ENCODE measurements at places on chromosomes 1 and 21.

DNA sequence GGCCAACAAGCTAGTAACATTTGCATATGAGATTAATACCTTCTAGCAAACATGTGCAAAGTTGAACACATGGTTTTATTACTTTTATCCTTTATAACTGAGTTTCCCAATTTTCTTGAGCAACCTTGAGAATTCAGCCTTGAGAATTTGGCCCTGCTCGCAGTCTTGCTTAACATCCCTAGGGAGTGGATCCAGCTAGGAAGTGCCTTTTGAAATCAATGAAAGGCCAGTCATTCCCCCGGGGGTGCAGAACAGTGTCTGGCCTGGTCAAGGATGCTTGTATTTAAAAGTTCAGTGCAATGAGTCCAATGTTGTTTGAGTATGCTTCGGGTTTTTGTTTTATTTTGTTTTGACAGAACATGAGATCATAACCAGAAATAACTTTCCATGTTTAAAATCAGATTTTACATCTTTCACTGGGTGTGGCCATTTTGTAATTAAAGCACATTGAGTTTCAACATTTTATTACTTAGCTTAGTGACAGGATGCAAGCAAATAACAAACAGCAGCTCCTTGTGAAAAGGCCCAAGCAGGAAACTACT, 16.7 kb downstream of the PALMD start:
- no peak for DNase-seq

GRCh38 chr1:241311056-241311746, 45.8 kb downstream of the RGS7 start:
- DNase-seq = no peak

- no peak for DNase-seq
Measured at GRCh38 chr1:240107058-240107684, 15.5 kb downstream of the FMN2 start.

DNA sequence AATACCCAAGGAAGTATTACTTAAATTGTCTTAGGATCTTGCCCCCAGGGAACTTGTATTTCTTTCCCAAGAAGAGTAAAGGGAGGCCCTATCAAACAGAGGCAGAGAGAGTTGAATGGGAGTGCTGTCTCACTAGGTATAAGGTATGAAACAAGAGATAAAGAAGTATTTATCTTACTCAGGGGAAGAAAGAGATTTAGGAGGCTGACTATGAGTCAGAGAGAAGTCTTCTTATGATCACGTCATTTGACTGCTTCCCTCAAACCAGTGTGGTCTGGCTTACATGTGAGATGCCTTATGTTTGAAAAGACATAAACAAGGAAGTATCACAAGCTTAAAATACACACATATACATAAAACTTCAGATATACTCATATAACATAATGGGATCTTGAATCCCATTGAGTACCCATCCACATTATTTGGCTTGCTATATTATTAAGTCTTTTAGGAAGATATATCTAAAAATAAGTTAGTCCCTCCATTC, 29.6 kb downstream of the DUSP10 start:
- no peak for DNase-seq

DNA sequence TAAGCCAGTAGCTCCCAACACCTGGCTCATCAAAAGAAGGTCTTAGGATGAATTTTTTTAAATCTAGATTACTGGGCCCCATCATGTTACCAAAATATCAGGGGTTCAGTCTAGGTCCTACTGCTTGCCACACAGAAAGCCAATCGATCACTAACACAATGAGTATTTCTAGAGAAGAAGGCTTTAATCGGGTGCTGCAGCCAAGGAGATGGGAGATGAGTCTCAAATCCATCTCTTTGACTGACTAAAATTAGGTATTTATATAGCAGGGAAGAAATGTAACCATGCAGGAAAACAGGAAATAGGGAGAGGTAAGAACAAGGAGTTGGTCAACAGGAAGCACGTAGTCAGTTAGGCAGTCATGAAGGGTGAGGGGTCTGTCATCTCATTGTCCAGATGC, 288.2 kb downstream of the CEP170 start:
- no peak for DNase-seq

DNA sequence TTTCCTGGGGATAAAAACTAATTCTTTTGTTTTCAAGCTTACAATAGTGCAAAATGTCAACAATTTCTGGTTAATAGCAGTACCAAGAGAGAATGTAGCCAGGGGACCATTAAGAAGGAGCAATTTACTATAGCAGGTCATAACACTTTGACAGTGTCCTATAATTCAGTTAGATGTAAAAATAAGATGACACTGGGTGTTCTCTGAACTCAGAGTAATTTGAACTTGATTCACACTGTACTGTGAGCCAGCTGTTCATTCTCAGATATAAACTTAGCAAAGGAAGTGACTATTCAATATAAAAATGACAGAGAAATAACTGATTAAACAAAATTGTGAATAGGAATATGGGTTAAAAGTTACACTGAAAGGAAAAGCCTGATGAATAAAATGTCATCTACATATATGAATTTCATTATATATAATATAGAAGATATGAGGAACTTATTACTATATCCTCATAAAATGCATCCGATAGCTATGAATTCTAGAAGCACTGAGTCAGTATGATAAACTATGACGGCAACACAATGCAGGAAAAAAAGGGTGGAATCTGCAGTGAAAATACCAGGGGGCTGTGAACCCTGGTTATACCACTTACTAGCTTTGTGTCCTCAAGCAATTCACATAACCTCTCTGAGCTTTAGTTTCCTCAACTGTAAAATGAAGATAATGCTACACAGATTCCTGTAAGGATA, 135.9 kb downstream of the ACBD6 start:
- no peak for DNase-seq

GRCh38 chr1:115654125-115654524, 12.4 kb downstream of the VANGL1 start:
- DNase-seq = no peak

GRCh38 chr1:117591252-117591651, 14.6 kb upstream of the TENT5C start:
- no peak for DNase-seq

DNA sequence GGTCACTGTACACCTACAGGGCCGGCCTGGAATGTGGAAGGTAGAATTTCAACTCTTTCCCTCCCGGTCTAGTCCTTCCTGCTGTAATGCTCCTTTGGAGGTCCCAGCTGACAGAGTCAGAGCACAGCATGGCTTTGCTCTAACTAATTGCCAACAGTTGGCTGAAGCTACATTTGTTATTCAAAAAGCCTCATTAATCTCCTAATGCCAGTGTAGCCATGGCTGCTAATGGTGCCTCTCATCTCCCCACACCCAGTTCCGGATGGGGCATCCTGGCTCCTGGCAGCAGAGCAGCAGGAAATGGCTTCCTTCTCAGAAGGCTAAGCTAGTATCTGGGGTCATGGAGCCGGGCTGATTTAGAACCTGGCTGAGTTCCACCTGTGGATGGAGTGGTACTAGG, 18.7 kb upstream of the CAMK1G start:
- DNase-seq = no peak

GRCh38 chr1:247287460-247287859, 31.6 kb downstream of the VN1R5 start:
- no peak for DNase-seq

DNA sequence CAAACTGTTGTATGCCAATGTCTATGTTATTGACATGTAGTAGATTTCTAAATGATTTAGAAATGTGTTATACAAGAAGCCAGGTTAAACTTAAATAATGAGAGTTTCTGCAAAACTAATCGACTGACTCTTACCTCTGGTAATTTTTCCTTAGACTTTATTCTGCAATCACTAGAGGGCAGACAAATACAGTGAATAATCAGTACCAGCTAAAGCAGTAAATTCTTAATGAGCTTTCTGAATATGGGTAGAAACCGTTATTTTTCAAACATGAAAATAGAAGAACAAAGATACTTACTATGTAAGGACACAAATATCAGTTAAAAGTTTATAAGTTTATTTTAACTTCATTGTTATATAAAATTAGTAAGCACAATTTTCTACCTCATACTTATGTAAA, 97.9 kb upstream of the RGS1 start:
- DNase-seq = no peak

DNA sequence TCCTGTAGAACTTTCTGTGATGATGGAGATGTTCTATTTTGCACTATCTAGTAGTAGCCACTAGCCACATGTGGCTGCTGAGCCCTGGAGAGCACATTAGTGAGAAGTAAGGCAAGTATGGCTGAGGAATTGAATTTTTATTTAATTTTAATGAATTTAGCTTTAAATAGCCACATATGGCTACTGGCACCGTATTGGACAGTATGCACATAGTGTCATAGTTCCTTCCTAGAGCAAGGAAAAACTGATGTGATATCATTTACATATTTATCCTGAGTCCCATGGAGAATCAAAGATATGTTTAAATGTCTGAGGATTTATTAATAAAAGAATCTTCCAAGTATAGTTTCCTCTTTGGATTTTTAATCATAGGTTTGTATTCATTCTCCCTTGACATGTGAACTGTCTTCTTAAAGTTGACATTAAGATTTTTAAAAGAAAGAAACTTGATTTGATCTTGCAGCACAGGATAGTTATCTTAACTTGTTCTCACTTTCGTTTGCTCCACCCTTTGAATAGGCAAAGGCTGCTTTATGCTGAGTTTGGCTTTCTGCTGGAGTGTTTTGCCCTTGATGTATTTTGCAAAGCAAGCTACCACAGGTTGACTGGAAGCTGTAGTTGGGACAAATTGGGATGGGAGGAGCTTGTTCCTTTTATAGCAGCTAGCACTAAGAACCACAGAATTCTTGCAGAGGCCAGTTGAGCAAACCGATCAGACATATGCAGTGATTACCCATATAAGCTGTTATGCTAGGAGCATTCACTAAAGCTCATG, 129.7 kb downstream of the VPS13D start:
- no peak for DNase-seq

DNA sequence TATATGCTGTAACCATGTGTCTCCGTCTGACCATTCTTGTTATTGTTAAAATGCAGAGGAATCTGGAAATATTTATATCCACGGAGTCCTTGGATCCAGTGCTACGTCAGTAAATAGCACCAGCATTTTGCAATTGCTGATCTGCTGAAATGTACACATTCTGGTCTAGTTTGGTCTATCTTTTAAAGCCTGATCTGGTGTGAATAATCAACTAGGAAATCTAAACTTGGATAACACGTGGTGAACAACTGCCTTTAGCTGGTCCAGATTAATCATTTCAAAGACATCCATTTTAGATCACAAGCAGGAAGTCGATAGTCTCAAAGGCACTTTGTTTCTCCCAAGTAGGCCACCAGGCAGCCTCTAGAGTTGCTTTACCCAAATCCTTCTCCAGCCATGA, 32.6 kb downstream of the PDPN start:
- no peak for DNase-seq
